Uterus (tissue), 4 donors: ENCODE measurements at places on chromosomes 2 and 18. TPM values are rescaled to one million over a fixed set of nuclear protein-coding genes. Genes with fewer than 3 reads are reported as not detected.

OSR1 gene
- total RNA-seq: 16.4 TPM

DYNAP gene
- total RNA-seq: not detected

TMEFF2 gene
- total RNA-seq: 1.5 TPM

GREB1 gene
- total RNA-seq: 27.2 TPM

UBR3 gene
- total RNA-seq: 147 TPM

UGT1A4 gene
- total RNA-seq: not detected

OR6B2 gene
- not detected for total RNA-seq

IL1R2 gene
- 2.9 TPM for total RNA-seq

IL1F10 gene
- total RNA-seq: not detected

CDCA7 gene
- total RNA-seq: 0.51 TPM

DAPL1 gene
- not detected for total RNA-seq

BCL11A gene
- total RNA-seq: 2.8 TPM

CSRNP3 gene
- total RNA-seq: 2.6 TPM

THAP4 gene
- total RNA-seq: 42.7 TPM

MRPL44 gene
- total RNA-seq: 16.0 TPM

REEP1 gene
- 10.6 TPM for total RNA-seq

KLHL30 gene
- not detected for total RNA-seq

ADCYAP1 gene
- total RNA-seq: not detected

CPLX4 gene
- total RNA-seq: not detected

CD226 gene
- not detected for total RNA-seq

CNTNAP5 gene
- total RNA-seq: not detected

LOXL3 gene
- 13.9 TPM for total RNA-seq

DOK6 gene
- total RNA-seq: 1.6 TPM

DNA sequence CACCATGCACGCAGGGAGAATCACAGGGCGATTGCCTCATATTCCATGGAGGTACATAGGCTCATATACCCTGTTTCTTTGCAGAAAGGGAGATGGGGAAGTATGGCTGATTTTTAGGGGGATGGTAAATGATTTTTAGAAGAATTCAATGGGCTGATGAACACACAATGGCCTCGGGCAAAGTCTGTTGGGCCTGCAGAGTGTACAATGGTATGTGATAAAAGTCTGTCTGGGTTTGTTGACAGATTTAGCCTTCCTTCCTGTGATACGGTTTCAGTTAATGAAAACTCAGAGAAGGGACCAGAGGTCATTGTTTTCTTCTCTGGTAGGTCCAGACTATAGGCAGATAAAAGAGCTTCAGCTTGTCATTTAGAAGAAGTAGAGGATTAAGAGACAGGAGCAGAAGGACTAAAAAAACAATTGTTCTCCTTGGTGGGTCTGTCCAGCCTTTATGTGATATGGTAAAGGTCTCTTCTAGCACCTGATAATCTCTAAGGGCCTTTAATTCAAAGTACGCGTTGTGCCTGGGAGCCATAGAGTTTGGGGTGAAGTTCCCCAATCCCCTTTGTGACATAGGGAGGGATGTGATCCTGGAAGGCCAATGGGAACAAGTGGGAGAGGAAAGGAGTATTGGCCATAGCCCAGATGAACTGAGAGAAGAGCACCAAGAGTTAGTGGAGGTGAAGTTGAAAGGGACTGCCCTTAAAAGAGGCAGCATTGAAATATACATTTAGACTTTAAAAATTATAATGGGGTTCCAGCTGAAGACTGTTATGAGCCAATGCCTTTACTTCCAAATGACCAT is 107.5 kb upstream of the SERPINE2 start:
- DNase-seq: no peak

- DNase-seq: no peak
Observed at GRCh38 chr2:121254748-121255147, 30.3 kb downstream of the TFCP2L1 start.

DNA sequence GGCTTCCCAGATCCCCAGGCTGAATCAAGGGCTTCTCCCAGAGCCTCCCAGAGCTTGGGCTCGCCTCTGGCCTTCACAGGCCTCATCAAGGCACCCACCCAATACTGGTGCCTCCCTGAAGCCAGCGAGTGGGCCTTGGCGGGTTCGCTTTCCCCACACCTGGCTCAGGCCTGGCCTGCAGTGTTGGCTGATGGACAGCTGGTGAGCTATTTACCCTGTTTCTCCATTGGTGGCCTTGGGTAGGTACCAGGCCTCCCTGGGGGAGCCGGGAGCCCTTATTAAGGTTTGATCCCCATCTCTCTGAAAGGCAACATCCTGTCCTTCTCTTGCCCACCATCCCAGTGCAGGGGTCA is 18.2 kb upstream of the DUSP2 start:
- DNase-seq: no peak

GRCh38 chr2:19138264-19138825 is 220.1 kb downstream of the OSR1 start:
- no peak for DNase-seq

GRCh38 chr2:40218679-40219078 is 233.2 kb downstream of the SLC8A1 start:
- peak; percentile 41 for DNase-seq

GRCh38 chr2:180980943-180981911 is 822 bp downstream of the UBE2E3 start:
- DNase-seq: no peak

DNA sequence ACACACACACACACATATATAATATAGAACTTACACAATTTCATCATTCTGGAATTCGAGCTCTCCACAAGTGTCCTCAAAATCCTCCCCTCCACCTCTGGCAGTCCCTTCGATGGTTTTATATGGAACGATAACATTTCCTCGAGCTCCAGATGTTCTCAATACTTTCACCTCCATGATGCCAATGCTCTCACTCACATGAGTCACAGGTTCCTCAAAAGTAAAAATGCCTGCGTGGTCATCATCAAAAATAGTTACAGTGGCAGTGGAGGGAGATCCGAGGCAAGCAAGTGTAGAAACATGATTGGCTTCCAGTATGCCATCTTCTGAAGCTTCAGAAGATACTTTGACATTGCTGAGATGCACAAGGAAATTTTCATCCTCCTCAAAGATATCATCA is 23.5 kb downstream of the SLC8A1 start:
- no peak for DNase-seq

DNA sequence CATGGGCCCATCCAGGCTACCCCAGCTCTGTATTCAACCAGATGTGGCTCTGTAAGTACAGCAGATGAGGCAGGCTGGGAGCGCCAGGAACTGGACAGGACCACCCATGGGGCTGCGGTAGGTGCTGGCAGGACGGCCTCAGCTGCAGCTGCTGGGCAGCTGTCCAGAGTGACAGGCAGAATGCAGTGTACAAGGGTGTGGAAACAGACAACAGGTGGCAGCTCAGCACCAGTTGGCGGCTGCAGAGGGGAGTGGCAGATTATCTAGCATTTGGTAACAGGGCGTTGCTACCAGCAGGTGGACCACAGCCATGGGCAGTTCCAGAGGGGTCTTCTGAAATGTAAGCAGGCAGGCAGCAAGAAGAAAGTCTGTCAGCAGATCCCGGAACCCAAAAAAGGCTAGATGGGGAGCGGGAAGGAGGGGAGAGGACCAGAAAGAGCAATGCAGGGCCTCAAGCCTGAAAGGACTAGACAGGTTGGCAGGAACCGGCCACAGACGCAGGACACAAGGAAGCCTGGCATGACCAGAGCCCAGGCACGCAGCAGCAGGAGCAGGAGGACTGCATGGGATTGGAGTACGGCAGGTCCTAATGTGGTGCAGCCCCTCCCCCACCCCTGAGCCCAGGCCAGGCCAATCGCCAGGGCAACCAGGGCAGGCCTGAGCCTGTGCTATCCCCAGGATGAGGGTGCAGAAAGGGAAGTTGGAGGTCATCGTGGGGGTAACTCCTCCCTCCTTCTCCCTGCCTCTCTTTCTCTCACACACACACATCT is 24.7 kb downstream of the PKDCC start:
- no peak for DNase-seq

DNA sequence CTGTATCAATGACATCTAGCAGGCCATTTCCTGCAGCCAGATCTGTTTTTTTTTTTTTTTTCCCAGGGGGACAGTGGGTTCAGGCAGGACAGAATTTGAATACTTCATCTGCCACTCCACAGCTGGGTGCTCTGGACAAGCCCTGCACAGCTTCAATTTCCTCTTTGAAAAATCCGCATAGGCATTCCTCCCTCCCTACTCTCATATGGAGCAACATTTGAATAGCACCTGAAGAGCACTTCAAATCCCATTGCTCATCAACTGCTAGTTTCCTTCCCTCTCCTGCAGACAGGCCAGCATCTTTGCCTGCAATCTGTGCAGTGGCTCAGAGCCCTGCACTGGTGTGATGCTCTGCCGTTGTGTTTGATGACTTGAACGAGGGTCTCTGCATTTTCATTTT is 326.3 kb downstream of the TSN start:
- DNase-seq: no peak

- no peak for DNase-seq
Observed at GRCh38 chr18:3002732-3003131, 10.2 kb downstream of the LPIN2 start.

DNA sequence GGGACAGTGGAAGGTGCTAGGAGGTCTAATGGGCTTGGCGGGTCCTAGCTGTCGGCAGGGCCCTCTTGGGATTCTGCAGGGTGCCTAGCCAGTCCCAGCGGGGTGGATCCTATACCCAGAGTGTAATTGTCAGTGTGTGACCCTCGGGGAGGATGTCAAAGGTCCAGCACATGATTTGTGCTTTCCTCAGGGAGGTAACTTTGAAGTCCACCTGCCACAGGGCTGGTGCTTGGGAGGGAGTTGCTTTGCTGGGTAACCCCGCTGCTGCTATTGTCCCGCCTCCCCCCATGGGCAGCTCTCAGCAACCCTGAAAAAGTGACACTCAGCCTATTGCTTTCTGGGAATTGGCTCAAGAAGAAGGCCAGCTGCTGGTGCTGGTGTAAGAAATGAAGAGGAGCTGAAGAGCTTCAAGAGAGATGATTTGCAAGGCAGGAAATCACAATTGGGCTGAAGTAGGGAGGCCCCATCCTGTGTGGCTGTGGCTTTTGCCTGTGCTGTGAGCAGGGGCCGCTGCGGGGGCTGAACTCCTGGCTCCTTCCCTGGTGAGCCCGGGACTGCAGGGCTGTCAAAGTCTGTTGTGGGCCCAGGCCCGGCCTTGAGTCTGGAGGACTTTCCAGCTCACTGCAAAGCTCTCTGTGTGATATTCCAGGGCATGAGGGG is 36.4 kb downstream of the EMILIN2 start:
- peak; percentile 40 for DNase-seq

- no peak for DNase-seq
Observed at GRCh38 chr2:21118302-21118920, 5.4 kb upstream of the TDRD15 start.

DNA sequence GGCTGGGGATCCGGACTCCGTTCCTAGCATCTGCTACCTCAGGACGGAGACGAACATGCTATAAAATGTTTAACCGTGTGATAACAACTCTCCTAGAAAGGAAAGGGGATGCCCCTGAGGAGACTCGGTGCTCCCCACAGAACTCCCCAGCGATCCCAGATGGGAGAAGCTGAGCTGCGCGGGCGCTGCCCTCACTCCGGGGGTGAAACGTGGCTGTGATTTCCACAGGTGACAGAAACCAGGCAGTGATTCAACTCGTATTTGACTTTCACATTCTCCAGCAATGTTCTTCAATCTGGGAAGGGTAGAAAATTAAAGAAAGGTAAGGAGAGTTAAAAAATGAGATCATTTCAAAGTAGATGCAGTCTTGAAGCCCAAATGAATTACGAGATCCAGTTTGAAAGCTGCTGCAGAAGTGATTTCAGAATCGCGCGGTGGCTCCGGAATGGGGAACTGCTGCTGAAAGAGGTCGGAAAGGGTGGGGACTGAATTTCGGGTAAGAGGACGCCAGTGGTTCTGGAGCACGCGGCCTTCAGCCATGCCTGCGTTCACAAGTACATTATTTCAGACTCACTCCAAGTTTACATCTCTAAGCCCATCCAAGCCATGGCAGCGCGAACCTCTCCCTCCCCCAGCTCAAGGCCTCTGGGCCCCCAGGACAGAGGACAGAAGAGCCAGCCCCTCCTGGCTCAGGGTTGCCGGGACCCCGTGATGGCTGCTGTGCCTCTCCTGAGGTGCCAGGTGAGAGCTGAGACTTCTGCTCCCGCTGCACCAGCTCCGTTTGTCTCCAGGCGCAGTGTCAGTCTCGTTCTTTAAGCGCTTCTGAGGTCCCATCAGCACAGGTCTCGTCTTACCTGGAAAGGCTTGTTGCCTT is 39.5 kb downstream of the ADNP2 start:
- DNase-seq: no peak

- DNase-seq: no peak
Observed at GRCh38 chr18:74682141-74682990, 84.7 kb downstream of the ZNF407 start.

- DNase-seq: no peak
Observed at GRCh38 chr2:185215497-185215896, 523.1 kb upstream of the FSIP2 start.

GRCh38 chr2:168604252-168604651 is 148.2 kb downstream of the CERS6 start:
- DNase-seq: no peak

- no peak for DNase-seq
Observed at GRCh38 chr2:47029737-47030524, 114.3 kb upstream of the MCFD2 start.

DNA sequence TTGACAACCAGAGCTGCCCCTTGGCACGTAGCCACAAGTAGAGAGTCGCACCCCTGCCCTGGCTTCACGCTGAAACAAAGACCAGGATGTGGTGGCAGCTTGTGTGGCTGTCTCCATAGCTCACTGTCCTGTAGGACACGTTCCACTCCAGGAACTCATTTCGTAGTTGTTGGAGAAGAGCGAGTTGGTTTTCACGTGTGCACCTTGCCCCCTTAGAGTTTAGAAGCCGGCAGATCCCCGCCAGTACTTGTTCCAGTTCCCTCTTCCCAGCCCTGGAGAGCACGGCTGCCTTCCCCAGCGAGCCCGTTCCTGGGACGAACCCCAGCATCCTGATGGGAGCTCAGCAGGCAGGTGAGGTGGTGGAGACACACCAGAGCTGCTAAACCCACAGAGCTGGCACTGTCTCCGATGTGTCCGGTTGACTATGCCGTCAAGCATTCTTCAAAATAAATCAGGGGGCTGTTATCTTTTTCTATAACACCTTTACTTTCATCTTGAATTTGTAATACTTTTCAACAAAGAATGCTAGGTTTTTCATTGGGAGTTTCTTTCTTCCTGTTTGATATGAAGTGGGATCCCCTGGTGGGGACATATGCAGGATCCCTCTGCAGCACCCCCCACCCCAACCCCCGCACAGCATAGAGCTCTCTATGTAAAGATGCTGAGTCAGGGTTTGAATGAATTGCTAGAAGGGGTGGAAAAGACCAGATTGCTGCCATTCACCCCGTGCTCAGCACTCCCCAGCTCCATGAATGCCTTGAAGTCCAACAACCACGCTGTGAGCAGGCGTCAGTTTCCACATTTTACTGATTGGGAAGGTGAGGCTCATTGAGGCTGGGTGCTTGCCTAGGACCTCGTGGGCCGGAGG is 44.5 kb downstream of the GREB1 start:
- DNase-seq: no peak

- peak; percentile 55 for DNase-seq
Observed at GRCh38 chr18:26655525-26656430, 107.4 kb upstream of the KCTD1 start.
